ENCODE measurements at places on chromosomes 1 and 21.
A peak's percentile ranks its signal among the peaks of the same experiment; 100 is the strongest.

- no peak for DNase-seq
Measured at GRCh38 chr1:165329104-165329503, 27.4 kb downstream of the LMX1A start.

GRCh38 chr1:218344814-218345672, at the start of gene TGFB2:
TGFB2 (plus strand) TSS chr1:218345336; CDS start chr1:218346702, 1,366 bp downstream.
- no peak for DNase-seq

GRCh38 chr1:45033356-45033755, 21.3 kb downstream of the UROD start:
- DNase-seq, result no peak

DNA sequence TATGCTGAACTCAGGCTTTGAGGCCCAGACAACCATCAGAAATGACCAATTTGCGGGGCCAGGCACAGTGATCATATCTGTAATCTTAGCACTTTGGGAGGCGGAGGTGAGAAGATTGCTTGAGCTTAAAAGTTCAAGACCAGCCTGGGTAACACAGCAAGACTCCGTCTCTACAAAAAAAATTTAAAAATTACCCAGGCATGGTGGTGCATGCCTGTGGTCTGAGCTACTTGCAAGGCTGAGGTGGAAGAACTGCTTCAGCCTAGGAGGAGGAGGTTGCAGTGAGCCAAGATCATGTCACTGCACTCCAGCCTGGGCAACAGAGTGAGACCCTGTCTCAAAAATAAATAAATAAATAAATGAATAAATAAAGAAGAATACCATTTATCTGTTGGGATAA, 156.5 kb downstream of the EIF4G3 start:
- DNase-seq, result no peak

DNA sequence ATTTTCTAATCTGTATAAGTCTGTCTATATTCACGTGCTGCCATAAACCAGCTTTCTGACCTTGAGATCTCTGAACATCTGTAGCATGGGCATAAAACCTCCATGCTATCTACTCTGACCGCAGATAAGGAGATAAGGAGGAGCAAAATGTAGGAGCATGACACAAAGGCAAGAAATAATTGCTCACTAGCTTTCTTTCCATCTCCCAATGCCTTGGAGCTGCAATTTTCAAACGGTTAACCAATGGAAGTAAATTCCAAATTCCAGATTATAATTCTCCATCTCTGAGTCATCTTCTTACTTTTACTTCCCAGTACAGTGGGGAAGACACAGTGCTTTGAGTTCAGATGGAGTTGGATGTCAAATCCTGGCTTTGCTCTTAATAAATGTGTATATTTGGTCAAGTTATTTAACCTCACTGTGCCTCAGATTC, 41.6 kb downstream of the CD58 start:
- no peak for DNase-seq

GRCh38 chr21:45460611-45461368, 55.8 kb downstream of the COL18A1 start:
- no peak for DNase-seq

- DNase-seq, result no peak
Measured at GRCh38 chr1:33852711-33853110, 11.2 kb upstream of the HMGB4 start.

DNA sequence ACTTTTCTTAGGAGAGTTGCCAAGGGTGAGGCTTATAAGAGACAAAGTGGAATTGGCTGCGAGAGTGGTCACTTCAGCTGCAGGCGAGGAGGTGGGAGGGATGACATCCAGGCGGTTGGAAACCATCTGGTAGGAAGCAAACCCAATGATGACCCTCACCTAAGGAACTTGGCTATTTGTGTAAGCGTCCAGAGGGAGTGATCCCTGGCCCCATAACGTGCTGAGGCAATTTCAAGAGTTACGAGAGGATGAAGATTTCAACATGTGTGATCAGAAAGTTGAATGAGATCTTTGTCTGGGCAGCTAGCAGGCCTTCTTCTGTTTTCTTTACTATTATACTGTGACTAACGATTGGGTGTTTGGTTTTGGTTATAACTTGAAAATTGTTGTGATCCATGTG, 102.7 kb upstream of the VANGL1 start:
- no peak for DNase-seq

DNA sequence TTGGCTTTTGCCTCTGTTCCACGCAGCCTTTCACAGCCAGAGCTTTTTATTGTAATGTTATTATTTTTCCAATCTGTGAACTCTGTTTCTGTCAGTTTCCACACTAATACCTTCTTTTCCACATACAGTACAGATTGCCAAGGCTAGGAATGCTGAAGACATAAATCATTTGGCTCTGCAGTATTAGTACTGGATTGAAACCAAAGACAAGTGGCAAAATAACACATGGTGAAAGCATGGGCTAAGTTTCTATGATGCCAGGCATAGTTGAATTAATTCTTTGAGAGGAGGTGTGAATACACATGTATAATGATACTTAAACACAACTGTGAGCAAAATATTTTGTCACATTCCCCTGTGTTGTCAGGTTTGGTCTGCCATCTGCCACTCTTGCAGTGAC, 73.5 kb downstream of the TMEM200B start:
- no peak for DNase-seq

GRCh38 chr1:54109129-54110090, 43.4 kb downstream of the CDCP2 start:
- DNase-seq, result no peak

- DNase-seq, result no peak
Measured at GRCh38 chr1:13628711-13629110, 45.1 kb downstream of the PDPN start.

GRCh38 chr1:172452536-172453152, 8.8 kb upstream of the PIGC start:
- no peak for DNase-seq

DNA sequence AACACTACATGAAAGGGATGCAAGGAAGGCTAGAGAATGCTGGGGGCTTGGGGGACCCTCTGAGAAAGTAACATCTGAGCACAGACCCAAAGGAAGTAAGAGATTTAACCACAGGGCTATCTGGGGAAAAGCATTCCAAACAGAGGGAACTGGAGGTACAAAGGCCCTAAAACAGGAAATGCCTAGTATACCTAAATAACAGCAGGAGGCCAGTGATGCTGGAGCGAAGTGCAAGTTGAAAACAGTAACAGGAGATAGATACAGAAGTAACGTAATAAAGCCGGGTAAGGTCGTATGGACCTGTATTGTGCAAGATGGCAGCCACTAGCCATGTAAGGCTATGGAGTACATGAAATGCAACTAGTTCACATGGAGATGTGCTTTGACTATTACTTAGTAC, 52.1 kb downstream of the CD34 start:
- no peak for DNase-seq

- no peak for DNase-seq
Measured at GRCh38 chr1:8412183-8412831, 94.4 kb downstream of the SLC45A1 start.

GRCh38 chr1:17791055-17791390, 35.9 kb downstream of the ACTL8 start:
- no peak for DNase-seq

DNA sequence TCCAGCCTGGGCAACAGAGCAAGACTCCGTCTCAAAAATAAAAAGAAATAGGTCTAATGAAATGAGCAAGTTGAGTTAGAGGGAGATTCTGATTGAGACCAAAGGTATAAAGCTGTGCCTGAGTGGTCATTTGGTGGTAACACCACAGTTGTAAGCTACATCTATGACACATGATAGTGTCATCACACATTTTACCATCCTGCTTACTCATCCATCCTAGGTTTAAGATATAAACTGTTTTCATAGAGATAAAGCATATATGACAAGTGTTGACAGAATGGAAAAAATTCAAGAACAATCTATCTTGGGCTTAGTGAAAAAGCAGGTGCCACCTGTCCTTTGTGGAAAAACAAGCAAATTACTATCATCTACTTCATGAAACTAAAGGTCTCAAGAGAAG, 7.1 kb upstream of the CFAP141 start:
- no peak for DNase-seq

DNA sequence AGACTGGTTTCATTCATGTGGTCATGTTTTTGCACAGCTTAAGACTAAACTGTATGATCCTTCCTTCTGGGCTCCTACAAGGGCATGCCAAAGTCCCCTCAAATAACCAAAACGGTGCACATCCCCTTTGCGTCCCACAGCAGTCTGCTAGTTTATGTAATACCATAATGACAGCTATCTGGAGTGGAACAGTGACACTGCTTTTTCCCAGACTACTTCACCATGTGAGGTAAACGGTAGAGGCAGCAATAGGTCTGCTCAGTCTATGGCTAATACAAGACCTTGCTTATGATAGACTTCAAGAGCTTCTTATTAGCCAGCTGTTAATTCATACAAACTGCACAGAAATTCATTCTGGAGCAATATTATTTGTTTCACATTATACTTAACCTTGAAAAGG, 395.5 kb downstream of the SMYD3 start:
- no peak for DNase-seq

GRCh38 chr21:41497008-41497407, 10.9 kb downstream of the TMPRSS2 start:
- no peak for DNase-seq

DNA sequence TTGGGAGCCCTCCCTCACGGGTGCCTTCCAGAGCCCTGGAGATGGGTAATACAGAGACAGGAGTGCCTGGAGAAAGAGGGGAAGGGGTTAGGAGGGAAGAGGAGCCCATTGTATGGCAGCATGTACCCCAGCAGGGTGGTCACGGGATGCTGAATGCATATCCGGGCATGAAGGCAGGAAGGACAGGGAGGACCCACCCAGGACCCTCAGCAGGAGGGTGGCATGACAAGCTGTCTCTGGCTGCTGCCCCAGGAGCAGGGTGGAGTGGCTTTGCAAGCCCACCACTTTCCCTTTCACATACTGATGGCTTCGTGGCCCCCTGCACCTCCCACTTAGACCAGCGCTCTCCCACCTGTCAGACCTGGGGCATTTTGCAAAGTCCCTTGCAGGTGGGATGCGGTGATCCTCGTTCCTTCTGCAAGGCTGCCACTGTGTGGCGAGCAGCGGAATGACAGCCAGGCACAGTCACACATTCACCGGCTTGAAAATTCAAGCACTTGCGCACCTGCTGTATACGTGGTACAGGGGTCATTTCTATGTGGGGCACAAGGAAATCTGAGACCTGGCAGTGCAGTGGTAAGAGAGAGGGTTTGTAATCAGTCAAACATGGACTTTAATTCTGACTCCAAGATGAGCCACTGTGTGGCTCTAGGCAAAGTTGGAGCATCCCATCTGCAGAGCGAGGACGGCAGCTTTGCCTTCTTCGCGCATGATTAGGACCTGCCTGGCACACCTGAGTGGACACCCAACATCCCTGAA, 53.2 kb upstream of the TMEM51 start:
- DNase-seq, result peak; percentile 51

DNA sequence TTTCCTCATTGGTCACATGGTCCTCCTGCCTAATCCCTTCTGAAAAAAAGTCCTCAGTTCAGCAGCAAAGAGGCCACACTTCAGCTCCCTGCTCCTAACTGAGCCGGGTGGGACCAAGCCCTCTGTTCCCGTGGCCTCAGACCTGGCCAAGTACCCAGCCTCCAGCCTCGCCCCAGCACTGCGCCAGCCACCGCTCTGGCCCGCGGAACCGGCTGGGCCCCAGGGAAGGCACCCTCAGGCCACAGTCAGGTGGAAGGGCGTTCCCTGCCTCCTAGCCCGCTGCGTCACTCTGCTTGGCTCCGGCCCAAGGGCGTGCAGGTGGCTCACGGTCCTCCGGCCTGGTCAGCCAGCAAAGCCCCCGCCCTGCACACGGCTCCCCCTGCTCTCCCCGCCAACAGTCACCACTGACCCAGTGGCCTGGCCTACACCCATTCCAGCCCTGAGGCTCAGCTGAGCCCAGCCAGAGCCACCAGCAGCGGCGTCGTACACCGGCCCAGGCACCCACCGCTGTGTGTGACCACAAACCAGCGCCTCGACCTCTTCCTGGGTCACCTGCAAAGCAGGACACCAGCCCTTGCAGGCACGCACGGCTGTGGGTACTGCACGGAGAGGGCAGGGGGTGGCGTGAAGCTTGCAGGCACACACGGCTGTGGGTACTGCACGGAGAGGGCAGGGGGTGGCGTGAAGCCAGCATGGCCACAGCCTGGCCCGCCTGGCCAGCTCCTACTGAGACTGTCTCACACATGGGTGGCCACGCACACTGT, 19.4 kb downstream of the NADK start:
- no peak for DNase-seq

DNA sequence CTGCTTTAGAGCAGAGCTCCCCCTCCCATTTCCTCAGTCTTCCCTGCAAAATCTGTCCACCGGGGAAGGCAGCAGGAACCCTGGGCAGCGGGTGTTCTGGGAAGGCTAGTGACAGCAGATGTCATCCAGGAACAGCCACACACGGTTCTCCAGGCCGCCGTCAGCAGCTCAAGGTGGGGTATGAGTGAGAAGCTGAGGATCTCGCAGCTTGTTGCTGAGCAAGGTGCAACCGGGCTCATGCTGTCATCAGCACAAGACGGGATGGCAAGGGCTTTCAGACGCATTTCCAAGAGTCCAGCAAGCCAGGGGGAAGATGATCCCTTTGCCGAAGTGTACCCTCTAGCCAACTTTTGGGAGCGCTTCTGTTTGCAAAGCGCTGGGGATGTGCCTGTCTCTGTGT, 23.0 kb upstream of the SPSB1 start:
- DNase-seq, result no peak

DNA sequence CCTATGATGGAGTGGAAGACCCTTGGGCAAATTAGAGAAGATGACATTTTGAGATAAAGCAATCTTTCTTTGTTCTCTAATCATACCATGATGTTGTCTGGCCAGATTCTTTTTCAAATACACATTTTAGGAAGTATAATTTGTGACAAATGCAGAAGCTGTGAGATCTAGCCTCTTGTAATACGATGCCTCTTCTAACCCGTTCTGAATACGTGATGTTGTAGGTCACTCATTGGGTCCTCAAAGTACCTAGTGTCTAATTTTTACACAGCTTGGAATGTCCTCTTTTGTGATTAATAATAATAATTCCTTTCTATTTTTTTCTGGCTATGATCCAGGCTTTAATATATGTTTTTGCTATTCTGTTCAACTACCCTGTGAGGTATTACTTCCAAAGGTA, 502.7 kb downstream of the NUF2 start:
- no peak for DNase-seq

GRCh38 chr1:187877220-187877619, 1048.5 kb downstream of the PLA2G4A start:
- DNase-seq, result no peak

DNA sequence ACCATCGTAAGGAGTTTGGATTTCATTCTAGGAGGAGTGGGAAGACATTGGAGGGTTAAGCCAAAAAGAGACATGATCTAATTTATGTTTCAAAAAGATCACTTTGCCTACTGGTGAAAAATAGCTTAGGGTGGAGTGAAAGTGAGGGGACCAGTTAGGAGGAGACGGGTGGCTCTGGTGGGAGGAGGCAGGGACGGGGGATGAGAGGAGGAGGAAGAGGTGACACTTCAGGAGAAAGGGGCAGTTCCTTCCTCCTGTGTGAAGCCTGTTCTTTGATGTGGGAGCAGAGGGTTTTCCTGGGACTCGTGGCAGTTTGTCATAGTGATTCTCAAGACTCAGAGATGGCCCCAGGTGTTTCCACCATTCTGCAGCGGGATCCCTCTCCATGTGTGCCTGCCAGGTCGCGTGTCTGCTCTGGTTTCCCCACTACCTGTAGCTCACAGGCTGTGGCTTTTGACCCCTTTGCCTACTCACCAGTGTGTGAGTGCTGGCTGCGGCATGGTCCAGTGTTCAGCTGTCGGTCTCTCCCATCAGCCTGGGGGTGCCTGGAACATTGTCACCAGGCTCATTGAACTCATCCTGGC, 102.4 kb downstream of the CNIH3 start:
- DNase-seq, result no peak
